CD4-positive, CD25-positive, alpha-beta regulatory T cell (primary cell): ENCODE measurements at places on chromosomes 5 and 9.

DNA sequence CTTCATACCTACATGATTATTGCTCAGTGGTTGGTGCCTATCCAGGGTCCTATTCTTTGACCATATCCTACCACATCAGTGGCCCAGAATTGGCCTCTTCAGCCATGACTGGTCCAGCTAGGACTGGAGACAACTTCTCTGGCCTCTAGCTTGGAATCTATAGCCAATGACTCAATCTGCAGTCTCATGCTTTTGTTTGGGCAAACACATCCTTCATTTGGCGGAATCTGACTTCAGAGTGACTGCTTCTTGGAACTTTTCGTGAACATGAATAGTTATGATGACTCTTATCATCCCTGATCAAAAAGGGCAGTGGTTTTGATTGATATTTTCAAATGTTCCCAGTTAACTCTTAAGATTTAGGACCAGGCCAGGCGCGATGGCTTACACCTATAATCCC, 134.1 kb downstream of the PAPPA start:
- DNase-seq, result no peak

- peak; percentile 48 for DNase-seq
These were observed 2.1 kb upstream of the ANXA1 start for GRCh38 chr9:73149371-73150067.

DNA sequence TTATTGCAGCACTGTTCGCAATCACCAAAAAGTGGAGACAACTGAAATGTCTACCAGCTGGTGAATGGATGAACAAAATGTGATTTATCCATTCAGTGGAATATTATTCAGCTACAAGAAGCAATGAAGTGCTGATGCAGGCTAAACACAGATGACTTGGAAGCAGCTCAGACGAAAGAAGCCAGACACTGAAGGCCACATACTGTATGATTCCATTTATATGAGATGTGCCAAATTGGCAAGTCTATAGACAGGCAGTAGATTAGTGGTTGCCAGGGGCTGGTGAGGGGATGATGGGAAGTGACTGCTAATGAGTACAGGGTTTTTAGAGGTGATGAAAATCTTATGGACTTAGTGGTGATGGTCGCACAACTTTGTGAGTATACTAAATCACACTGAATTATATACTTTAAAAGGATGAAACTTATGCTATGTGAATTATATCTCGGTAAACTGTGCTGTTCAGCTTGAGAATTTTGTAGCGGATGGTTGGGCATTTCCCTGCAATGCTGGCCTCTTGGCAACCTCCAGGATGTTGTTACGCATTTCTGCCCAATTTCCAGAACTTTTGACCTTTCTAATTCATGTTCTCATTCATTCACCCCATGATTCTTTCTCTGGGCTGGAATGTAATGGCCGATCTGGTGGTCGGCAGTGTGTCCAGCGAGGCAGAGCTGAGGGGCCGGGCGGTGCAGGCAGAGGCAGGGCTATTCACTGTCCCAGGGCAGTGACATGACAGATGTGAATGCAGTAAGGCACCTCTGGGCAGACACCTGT, 22.0 kb upstream of the WNK2 start:
- DNase-seq, result no peak

GRCh38 chr9:136078024-136078423, 17.1 kb downstream of the NACC2 start:
- no peak for DNase-seq

GRCh38 chr5:61004448-61004847, 59.4 kb downstream of the NDUFAF2 start:
- no peak for DNase-seq

DNA sequence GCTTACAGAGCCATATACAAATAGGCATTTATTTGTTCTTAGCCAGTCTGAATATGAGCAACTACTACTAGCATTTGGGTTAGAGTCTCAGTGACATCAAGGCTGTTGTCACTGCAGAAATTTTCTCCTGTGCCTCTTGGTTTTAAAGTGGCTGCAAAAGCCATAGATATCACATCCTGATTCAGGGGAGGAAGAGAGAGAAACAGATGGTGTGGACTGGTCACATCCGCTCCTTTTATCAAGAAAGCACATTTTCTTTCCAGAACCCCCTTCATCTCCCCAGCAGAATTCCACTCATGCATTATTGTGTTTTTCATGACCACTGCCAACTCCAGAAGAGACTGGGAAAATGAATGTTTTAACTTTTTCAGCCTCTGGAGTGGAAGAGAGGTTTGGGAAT, 69.8 kb downstream of the PTTG1 start:
- no peak for DNase-seq

DNA sequence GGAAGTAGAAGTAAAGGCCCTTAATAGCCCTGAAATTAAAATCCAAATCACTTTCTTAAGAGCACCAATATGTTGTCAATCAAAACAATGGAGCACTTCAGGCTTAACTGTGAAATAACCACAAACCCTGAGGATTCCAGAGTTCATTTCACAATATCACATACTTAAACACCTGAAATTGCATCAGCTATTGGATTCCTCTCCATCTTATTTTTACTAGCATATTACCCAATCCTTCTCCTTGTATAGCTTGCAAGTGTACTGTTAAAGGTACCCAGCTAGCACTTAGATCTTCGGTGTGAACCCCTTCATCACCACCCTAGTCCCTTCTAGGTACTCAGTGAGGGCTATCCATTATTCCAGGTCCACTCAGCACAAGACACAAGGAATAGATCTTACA, 287.3 kb downstream of the EFNA5 start:
- DNase-seq, result no peak

- DNase-seq, result no peak
These were observed 51.9 kb downstream of the OSTF1 start for GRCh38 chr9:75140261-75140660.

- DNase-seq, result no peak
These were observed 597.3 kb upstream of the SGCD start for GRCh38 chr5:155729684-155730059.

DNA sequence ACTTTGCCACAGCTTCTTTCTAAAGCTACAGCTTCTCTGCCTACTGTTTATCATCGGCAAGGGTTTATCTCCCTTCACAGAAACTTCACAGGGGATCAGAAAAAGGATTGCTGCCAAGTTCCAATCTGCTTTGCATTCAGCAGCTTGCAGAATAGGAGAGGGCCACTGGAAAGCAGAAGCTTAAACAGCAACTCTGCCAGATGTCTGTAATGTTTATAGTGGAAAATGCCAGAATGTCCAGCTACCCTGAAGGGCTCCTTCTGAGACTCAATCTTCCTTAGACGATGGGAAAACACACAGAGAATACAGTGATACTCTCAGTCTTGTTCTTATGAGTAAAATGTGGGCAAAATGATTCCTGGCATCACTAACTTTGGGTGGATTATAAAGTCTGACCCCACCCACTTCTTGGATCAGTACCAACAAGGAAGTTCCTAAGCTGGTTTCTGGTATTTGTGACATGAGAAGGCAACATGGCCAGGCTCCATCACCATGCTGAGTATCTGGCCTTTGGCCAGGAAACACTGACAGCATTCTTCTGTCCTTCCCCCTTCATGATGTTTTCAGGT, 19.0 kb downstream of the STOM start:
- DNase-seq, result no peak

DNA sequence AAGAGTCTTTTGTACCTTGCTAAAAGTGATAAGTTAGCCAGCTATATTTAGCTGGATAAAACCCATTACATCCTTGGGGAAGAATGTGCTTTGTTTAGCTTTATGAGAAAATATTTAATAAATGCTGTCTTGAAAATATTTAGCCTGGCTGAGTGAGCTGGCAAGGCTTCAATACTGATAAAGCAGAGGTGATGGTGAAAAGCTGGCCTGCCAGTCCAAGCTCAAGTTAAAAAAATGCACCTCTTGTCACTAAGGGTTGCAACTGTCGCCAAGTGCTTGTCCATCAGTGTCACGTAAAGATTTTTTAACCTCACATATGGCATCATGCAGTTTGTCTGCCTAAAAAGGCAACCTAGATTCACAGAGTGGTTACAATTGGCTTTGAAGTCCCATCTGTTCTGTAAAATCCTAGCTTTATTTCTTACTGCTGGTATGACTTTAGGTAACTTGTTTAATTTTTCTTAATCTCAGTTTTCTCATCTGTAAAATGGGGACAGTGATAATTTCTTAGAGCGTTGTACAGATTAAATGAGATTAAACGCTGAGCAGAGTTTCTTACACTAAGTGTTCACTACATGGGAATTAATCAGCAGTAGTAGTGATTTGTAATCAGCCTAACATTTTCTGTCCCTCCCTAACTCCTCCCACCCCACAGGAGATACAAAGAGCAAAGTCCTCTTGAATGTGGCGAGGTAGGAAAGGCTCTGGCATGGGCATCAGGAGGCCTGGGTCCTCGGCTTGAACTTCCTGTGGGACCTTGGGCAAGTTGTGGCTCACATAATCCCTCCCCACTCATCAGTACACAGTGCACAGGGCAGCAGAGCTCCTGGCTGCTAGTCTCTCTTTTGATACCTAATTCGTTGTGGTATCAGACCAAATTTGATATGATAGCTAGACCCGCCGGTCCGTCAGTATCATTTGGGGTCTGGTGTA, 48.7 kb downstream of the PIK3R1 start:
- DNase-seq, result no peak

DNA sequence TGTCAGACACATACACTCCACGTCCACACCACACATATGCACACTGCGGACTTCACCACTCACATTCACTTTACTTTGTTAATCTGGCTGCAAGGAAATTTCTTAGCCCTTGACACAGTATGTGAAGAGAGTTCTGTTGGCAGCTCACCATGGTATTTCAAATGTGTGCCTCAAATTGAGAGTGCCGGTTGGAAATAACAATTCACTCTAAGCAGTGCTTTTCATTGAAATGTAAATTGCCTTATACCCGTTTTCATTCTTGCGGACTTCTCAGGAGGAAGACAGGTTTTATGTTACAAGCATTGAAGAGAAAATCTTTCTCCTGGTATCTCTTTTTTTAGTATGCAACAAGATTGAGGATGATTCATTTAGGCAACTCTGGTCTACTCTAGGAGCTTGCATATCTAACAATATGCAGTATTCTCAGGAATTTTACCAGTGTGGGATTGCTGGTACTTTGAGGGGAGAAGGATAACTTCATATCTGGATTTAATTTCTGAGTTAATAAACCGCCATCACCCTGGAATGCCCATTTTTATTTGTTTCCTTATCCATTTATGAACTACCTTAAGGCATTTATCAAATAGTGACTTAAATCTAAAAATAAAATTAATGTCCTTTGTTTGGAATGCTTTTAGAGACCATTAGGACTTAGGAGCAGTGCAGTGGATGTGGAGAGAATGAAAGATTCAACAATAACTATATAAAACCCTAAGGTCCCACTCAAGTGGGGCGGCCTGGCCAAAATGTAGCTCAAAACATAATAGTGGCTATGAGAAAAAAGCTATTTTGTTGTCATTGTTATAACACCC, 87.0 kb downstream of the IQGAP2 start:
- DNase-seq, result no peak

- DNase-seq, result no peak
These were observed 160.3 kb upstream of the NFIL3 start for GRCh38 chr9:91583966-91584365.

- no peak for DNase-seq
These were observed 737.9 kb upstream of the ZNF608 start for GRCh38 chr5:125484272-125484741.

GRCh38 chr5:78367318-78367991, 7.0 kb downstream of the SCAMP1 start:
- no peak for DNase-seq

- no peak for DNase-seq
These were observed 3.6 kb downstream of the TMC1 start for GRCh38 chr9:72524820-72525540.

DNA sequence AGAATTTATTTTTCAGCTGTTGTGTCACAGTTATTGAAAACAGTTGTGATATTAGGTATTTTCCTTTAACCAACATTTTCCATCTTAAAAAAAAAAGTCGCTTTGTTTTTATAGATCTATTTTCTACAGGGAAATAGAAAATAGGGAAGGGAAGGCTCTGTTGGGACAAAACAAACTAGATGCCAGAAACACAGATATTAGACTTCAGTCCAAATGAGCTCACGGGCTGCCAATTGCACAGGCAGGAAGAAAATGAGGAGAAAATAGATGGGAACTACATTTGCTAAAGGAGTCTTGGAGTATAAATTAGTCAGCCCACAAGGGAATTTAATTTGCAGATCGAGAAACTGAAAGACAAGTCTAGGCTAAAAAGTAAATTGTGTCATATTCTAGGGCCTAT, 21.4 kb upstream of the ISOC1 start:
- no peak for DNase-seq

- DNase-seq, result no peak
These were observed 36.2 kb upstream of the CKS2 start for GRCh38 chr9:89274838-89275237.

- no peak for DNase-seq
These were observed 30.1 kb upstream of the SNX24 start for GRCh38 chr5:122815218-122815767.

DNA sequence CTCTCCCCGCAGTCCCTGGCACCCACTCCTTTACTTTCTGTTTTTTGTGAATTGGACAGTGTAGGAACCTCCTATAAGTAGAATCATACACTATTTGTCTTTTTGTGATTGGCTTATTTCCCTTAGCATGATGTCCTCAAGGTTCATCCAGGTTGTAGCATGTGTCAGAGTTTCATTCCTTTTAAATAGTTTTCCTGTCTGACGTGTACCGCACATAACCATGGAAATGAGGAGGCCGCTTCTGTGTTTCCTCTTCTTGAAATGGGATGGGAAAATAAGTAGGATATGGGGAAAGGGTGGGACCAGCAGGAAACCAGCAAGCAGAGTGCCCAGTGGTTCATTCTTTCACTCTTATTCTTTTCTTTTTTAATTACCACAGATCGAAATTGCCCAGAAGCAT, 72.6 kb upstream of the ENTREP1 start:
- no peak for DNase-seq

GRCh38 chr5:100691548-100691947, 156.4 kb downstream of the FAM174A start:
- no peak for DNase-seq

GRCh38 chr9:129550199-129550839, 70.6 kb downstream of the C9orf50 start:
- DNase-seq, result no peak

GRCh38 chr5:33120671-33121070, 320.1 kb upstream of the TARS1 start:
- no peak for DNase-seq

DNA sequence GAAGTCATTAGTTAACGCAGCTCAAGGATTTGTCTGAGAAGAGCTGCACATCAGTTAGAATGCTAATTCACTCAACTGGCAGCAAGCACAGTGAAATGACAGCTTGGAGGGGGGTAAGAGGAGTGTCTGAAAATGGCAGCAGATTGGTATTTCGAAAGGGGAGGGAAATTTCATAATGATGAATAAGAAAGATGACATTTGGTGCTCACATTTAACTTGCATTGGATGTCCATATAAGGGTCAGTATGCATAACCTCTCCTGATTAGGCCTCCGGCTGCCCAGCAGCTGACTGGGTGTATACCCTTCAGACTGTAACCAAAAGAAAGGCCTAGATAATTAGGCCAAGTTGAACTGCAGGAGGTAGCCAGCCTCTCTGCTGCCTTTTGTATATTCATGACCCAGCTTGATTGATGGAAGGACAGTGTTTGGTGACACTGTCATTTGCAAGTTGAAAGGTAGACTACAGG, 131.0 kb downstream of the PBX3 start:
- no peak for DNase-seq
